Stimulated activated CD4-positive, alpha-beta T cell treated with anti-CD3 and anti-CD28 coated beads, Interleukin-1b, Interleukin-23, amount 100 ng/mL, for 1 hour (primary cell): ENCODE measurements at places on chromosomes 3 and 15.

GRCh38 chr3:72982609-72983366 lies 13.8 kb upstream of the PPP4R2 start:
- no peak for DNase-seq

DNA sequence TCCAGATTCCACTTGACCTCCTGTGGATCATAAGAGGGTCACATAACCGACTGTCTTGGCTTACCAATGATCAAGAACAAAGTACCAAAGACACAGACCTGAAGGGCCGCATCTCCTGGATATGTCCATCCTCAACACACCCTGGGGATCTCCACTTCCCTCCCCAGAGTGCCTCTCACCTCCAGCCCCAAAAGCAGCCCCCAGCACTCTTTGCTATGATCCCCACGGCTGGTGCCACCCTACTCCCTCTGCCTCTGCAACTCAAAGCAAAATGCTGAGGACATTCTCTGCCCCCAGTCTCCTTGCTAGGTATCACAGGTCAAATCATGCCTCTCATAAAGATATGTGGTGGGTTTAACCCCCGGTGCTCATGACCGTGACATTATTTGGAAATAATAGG lies 32.7 kb downstream of the SLCO2A1 start:
- DNase-seq, result no peak

GRCh38 chr3:85572426-85572825 lies 613.6 kb downstream of the CADM2 start:
- DNase-seq, result no peak

DNA sequence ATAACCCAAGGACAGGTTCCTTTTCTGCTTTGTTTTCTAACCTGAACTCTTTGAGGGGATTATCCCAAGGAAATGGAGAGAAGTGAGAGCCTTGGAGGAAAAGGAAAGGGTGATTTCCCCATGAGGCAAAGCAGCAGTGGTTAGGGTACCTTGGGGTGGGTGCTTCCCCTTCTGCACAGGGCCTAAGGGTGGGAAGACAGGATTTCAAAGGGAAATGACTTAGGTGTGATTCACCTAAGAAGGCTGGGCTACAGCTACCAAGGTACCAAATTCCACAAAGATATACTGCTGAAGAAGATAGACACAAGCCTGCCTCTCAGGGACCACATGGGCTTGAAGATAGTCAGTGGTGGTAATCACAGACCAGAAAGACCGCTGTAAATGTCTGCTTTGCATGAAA lies 325.3 kb upstream of the DPH6 start:
- DNase-seq, result no peak

DNA sequence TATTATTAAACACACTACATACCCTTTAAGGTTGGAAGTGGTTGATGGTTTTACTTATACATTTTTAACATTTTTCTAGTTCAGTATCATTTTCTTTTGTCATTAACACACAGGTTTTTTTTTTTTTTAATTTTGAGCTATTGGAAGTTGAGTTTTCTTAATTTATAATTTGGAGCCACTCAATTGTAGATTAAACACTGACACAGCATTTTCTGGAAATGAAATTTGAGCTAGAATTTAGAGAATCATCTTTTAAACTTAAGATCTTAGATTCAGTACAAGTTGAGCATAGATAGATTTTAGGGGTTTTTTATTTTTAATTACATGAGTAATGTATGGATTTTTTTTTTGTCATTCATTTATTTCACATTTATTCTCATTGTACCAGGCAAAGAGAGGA lies 35.0 kb downstream of the RASA2 start:
- no peak for DNase-seq

DNA sequence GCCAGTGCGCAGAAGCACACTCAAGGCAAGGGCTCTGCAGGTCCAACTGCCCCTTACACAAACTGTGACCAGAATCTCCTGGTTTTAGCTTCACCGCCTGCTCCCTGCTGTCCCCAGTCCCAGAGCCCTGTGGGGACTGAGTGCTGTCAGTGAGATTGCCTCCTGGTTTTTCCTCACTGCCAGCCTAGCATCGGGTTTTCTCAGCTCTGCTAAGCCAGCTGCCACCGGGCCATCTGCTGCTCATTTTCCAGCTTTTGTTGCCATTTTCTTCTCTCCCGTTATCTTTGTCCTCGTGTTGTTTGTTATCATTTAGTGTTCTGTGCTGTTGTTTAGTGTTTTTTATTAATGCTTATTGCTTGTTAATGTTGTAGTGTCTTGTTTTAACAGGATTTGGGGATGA lies 79.5 kb upstream of the BLM start:
- DNase-seq, result no peak

DNA sequence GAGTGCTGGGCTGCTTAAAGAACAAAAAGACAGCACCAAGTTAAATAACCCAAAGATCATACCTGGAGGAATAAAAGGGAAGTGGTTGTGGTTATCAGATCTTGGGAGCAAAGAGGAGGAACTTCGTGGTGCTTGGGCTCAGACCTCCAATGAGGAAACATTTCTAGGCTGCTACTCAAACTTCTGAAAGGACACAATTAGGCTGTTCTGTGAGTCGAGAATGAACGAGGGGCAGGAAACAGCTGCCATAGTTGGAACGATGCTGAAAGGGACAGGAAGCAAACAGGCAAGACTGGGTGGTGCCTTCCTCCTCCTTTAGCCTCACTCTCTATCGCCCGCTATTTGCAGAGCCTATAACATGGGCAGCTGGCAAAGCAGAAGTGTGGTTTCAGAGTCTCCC lies 276.3 kb upstream of the ARRDC4 start:
- no peak for DNase-seq

DNA sequence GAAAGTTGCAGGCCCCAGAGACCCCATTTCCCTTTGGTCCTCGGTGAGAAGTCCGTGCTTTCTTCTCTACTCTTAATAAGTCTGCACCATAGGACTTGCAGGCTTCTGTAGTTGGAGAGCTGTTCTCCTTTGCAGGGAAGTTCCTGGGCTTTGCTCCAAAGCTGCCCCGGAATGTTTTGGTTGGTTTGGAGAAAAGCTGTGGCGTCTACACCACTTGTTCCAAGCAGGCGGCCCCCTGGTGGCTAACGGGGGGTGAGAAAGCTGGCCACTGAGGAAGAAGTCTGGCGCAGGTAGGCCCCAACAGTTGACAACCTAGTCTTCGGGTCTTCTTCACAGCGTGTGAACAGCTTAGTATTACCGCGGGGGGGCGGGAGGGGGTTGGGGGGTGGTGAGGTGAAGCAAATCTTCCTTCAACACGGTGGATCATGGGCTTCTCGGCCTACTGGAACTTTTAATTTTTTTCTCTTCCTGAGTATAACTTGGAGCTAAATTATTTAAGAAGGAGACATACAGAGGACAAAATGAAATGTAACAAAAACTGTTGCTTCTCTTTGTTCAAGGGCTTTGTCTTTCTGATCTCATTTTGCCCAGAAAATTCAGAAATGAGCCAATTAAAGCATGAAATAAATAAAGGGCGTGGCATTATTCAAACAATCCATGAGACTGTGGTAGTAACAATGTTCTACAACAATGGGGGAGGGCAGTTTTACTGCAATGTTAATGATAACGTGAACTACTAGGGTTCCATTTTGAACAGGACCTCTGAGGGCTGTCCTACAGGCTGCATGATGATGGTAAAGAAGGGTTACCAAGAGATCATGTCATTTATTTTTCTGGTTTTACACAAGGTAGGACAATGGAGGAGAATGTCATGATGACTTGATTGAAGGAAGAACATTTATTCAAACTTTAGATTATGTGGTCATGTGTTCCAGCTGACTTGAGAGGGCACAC lies 2.2 kb upstream of the THRB start:
- DNase-seq, result no peak

DNA sequence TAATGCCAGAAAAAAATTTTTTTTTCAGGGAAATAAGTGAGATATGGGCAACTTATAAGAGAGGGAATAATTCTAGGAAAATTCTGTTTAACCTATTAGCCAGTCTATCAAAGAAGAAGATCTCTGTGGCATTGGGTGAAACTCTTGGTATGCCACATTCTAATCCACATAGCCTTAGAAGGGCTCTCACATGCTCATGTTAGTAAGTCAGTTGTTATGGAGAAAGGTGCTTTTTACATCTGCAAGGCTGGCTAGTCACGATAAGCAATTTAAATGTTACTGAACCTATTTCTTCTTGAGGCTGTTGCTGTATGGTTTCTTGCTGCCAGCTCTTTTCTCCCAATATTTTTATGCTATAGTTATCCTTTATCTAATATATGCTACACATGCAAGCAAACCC lies 89.9 kb upstream of the MAGI1 start:
- no peak for DNase-seq

DNA sequence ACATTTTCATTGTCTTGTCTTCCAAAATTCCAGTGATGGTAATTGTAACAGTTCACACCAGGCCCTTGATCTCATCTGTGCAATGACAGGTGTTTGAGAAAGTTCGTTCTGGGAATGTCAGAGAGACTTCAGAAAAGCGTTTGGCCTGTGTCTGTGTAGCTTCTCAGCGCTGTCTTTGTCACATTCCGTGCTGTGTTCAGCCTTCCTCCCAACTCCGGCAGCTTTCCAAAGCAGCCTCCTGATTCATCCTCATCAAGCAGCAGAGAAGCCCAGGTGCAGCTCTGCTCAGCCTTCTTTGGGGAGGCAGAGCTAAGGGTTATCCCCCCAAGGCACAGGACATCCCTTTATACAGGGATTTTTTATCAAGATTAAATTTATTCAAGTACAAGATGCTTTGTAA lies 494.0 kb upstream of the SUCLG2 start:
- DNase-seq, result no peak

DNA sequence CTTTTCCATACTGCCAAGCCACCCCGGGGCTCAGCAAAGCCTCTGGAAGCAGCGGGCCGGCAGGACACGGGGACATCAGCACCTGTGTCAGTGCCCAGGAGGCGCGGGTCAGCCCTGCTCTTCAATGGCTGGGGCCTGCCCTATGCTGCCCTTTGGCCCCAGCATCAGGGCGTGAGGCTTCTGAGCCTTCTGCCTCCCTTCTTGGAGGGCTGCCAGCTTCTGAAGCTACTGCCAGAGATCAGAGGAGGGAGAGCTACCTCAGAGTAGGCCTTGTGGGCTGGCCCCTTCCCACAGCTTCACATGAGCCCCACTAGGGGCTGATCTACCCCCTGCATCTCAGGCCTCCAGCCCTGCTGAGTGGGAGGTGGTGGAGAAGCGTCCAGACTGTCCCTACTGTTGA lies 13.0 kb upstream of the TMEM115 start:
- no peak for DNase-seq

GRCh38 chr3:143287403-143287802 lies 167.8 kb downstream of the CHST2 start:
- DNase-seq, result no peak

- DNase-seq, result no peak
Measured at GRCh38 chr3:99458013-99458412, 180.4 kb upstream of the COL8A1 start.

DNA sequence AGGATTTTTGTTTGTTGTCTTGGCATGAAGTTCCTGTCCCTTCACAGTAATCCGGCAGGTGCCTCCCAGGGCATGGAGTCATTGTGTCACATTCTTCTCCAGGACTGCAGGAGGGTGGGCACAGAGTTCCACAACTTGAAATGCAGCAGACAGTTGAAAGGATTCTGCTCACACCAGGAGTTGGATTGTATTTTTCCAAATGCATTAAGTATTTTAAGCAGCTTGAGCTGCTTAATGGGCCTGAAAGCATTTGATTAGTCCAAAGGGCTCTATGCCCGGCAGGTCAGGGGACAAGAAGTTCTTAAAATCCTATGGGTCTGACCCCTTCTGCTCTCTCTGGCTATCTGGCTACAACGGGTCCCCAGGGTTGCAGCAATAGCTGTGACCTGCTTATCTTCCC lies 92.9 kb downstream of the APBA2 start:
- no peak for DNase-seq

- no peak for DNase-seq
Measured at GRCh38 chr15:77104155-77104554, 33.2 kb upstream of the TSPAN3 start.

GRCh38 chr15:88529021-88529630 lies 17.4 kb downstream of the DET1 start:
- no peak for DNase-seq

DNA sequence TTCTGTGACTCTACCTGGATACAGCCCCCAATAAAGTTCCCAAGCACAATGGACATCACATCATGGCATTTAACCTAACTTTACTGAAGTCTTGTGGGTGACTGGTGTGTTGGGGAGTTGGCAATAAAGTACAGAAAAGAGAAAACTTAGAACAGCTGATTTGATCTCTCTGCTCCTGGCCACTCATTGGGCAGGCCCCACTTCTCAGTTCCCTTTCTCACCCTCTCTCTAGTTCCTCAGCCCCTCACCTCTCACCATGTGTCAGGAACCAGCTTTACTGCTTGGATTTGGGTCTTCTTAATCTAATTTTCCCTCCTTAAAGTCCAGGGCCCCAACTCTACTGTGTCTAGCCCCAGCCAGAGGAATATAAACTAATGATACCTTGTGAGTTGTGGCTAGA lies 713 bp upstream of the MUC13 start:
- no peak for DNase-seq

DNA sequence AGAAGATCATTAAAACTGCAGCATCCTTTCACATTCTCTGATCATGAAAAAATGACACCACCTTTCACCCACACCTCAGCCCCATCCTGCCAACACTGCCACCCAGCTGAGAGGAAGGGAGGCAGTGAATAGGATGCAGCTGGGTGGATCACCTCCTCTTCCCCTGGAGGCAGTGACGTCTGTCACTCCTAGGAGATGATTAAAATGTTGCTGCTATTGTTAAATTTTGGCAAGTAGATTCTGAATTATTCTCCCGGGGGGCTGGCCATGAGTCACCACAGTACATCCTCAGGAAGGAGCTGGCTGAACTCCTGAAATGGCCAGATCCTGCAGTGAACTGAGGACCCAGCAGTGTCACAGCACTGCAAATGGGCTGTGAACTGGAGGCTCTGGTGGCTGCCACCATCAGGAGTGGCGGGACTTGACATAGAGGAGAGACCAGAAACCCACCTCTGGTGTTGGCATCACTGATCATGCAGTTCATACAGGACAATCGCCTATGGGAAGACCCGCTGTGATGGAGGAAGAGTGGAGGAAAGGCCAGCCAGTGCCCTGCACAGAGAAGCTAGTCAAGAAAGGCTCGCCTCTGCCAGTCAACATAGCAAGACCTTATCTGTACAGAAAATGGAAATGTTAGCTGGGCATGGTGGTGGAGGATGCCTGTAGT lies 199.1 kb downstream of the FAM43A start:
- no peak for DNase-seq

DNA sequence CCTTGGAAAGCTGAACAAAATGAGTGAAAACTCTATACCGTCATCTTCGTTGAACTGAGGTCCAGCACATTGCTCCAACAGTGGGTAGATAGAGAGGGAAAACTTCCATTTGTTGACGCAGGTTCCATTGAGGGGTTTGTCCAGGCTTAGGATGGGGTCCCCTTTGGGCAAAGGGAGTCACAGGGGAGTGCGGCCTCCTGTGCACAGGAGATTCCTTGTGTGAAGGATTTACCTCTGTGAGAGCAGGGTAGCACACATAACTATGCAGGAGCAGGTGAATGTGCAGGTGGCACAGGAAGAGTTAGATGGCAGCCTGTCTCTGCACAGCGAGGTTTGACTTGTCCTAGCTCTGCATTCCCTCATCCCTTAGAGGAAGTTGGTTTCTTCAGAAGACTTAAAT lies 139.3 kb downstream of the SNRPN start:
- DNase-seq, result no peak

DNA sequence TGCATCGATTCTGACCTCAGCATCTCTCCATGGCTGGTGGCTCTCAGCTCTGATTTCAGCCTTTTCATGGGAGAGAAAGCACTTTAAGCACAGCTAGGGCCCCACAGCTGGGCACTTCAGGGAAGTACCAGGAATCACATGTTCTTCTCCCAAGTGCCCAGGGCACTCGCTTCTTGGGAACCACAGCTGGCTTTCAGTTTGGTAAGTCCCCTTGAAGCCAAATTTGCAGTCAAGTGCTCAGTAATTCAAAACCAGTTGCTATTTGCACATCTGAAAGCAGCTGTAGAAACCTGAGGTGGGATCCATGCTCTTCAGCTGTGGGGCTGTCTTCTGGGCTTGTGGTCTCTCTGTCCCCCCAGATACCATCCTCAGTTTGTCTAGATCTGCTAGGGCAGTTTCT lies 12.8 kb downstream of the GABRA5 start:
- no peak for DNase-seq
